ENCODE measurements at places on chromosomes 6 and 20.

DNA sequence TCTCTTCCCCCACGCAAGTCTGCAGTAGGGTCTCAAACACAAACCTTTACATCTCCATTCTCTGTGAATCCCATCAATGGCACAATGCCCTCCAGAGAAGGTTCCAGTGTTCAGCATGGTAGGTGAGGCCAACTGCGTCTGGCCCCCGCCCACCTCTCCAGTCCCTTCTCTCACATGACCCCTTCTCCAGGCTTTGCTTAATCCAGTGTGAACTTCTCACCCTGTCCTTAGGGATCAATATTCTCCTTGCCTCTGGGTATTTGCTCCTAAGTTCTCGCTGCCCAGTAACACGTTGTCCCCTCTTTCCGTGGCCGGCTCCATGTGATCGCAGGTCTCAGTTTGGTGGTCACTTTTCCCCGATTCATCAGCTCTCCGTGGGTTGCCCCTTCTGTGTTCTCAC lies 225.1 kb upstream of the PMEPA1 start:
- H3K27ac ChIP-seq, result no peak overlapping the region
- H3K27me3 ChIP-seq, result no peaks in the 10 kb centered on the region
- H3K4me3 ChIP-seq, result no peak overlapping the region
- no peaks in the 10 kb centered on the region for H3K36me3 ChIP-seq
- DNase-seq, result no peak
- H3K4me1 ChIP-seq, result peaks cover 51% of the 10 kb centered on the region

- H3K36me3 ChIP-seq, result peaks cover 16% of the 10 kb centered on the region
- no peak for DNase-seq
- no peak overlapping the region for H3K27ac ChIP-seq
- peaks cover 17% of the 10 kb centered on the region for H3K4me1 ChIP-seq
- H3K4me3 ChIP-seq, result no peak overlapping the region
- no peaks in the 10 kb centered on the region for H3K27me3 ChIP-seq
These were observed 12.3 kb downstream of the TMEM14B start for GRCh38 chr6:10759884-10760329.

- DNase-seq, result no peak
- H3K36me3 ChIP-seq, result no peaks in the 10 kb centered on the region
- no peaks in the 10 kb centered on the region for H3K4me1 ChIP-seq
- no peak overlapping the region for H3K27ac ChIP-seq
- H3K27me3 ChIP-seq, result peaks cover 10% of the 10 kb centered on the region
These were observed 232.4 kb downstream of the FOXA2 start for GRCh38 chr20:22352019-22352418.

DNA sequence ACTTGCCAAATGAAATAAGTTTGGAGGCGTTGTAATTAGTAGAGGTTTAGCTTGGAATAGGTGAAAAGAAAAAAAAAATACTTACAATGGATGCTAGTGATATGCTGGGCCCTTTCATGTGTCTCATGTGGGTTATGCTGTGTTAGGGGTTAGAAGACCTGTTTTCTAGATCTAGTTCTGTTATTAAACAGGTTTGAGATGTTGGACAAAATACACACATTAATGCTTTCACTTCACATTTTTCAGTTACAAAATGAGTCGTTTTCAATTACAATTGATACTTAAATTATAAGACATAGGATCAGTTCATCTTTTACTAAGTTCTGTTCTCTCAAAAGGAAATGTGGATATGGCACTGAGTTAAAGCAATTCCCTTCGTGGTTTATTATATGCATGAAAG lies 509.8 kb downstream of the EPM2A start:
- no peak overlapping the region for H3K27ac ChIP-seq
- peaks cover 7% of the 10 kb centered on the region for H3K27me3 ChIP-seq
- DNase-seq, result no peak
- H3K4me3 ChIP-seq, result no peak overlapping the region

GRCh38 chr6:4647414-4648365 lies 128.5 kb upstream of the CDYL start:
- peak overlapping the region; percentile 67 for H3K4me3 ChIP-seq
- no peak for DNase-seq
- H3K27me3 ChIP-seq, result no peaks in the 10 kb centered on the region
- H3K27ac ChIP-seq, result peak overlapping the region; percentile 58

GRCh38 chr6:37435373-37435772 lies 2.4 kb downstream of the CMTR1 start:
- H3K36me3 ChIP-seq, result peaks cover 10% of the 10 kb centered on the region
- no peak for DNase-seq
- no peaks in the 10 kb centered on the region for H3K27me3 ChIP-seq
- H3K4me3 ChIP-seq, result no peak overlapping the region
- H3K27ac ChIP-seq, result no peak overlapping the region

DNA sequence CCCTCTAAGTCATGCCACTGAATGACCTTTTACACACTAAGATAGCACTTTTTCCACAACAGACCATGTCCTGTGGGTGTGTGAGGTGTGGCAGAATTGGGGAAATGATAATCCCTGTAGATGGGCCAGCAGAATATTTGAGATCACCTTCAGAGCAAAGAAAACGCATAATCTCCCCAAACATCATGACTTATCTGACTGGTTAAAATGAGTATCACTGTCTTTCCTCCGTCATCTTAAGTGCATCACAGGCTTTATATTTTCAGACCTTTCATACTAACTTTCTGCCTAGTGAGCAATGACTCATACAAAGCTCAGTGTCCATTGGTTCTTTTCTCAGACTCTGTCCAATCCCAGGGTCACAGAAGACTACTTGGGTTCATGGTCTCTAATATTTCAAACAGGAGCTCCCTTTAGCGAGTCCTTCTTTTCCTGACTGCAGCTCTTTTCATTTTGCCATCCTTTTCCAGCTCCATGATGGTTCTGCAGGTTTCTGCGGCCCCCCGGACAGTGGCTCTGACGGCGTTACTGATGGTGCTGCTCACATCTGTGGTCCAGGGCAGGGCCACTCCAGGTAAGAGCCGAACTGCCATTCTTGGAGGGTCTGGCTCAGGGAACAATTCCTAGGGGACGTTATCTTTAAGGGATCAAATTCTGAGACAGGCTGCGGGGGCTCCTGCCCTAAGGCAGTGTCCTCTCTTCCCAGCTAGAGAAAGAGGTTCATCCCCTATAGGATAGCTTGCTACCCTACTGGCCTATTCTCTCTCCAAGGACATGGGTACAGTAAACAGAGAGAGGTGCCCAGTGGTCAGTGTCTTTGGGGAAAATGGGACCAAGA lies at the start of gene HLA-DPB1:
TSS of gene HLA-DPB1 (plus strand) at position 423 of the 838 bp plus-strand sequence. CDS start at position 475, 52 bp downstream.
- peaks cover 7% of the 10 kb centered on the region for H3K4me1 ChIP-seq
- no peaks in the 10 kb centered on the region for H3K36me3 ChIP-seq
- H3K27me3 ChIP-seq, result peaks cover 46% of the 10 kb centered on the region
- no peak within 1 kb of the TSS for H3K27ac ChIP-seq
- H3K4me3 ChIP-seq, result no peak within 1 kb of the TSS

All from chondrocyte (in vitro differentiated cells).